ENCODE measurements at places on chromosomes 4 and X.

DNA sequence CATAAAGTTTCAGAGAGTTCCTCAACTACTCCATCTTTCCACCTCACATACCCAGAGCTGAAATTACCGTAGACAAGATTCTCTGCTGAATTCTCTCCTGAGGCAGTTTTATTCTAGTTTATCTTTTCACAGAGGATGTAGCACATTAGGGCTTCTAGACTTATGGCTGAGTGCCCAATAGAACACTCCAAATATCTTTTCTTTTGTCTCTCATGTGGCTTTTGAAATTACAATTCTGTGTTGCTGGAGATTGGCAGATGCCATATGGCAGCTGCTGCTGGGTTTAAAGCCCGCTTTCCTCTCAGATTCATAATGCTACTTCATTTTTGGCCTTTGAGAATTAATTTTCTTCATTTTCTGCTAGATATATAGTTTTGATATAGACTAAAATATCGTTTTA lies 107.6 kb upstream of the BANK1 start:
- DNase-seq, result no peak

DNA sequence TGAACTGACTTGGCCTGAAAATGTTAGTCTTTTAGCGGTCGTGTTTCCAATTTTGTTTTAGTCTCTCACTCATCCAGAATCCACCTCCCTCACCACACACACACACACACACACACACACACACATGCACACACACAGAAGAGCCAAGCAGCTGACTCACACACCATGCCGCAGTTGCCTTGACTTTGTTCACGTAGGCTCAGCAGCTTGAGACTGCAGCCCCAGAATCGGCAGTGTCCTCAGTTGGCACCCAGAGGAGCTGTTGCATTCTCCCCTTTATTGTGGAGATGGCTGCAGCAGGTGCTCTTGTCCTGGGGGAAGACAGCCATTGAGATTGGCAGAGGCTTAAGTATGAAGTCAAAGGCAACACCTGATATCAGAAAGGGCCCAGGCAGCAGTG lies 20.9 kb upstream of the XPNPEP2 start:
- DNase-seq, result no peak

DNA sequence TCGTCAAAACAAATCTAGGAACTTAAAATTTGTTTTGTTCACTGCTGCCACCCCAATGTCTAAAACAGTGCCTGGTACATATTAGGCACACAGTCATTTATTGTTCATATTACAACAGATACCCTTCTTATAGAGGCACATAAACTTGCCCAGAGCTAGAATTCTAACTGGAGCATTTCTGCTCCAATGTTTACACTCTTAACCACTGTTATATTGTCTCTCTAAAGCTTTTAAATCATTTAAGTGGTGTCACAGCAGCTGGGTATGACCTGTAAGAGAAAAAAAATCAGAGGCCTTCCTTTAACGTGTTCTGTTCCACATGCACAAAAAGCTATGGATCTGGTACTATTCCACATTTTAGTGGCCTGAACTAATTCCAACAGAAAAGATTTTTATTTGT lies 3.0 kb downstream of the UBE2D3 start:
- no peak for DNase-seq

- DNase-seq, result peak; percentile 1
Measured at GRCh38 chr4:168183717-168184571, 91.6 kb downstream of the ANXA10 start.

- DNase-seq, result peak; percentile 52
Measured at GRCh38 chr4:181528570-181529184, 714.5 kb upstream of the TENM3 start.

GRCh38 chr4:8267077-8267476 lies 2.5 kb upstream of the HTRA3 start:
- peak; percentile 7 for DNase-seq

DNA sequence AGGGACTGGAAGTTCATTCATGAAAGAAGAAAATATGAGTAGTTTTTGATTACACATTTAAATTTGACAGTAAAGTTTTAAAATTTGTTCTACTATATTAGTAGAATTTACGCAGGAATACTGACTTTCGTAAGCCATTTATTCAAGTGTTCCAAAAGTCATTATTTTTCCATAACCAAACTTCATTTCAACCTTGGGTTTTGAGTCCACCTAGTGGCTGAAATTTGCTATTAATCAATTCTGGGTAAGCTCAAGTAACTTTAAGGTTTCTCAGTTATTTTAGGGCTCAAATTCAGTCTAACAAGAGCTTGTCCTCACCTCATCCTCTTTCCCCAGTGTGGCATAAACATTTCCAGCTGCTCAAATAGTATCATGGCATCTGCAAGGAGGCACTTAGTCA lies 175.4 kb downstream of the SH3BGRL start:
- DNase-seq, result no peak

DNA sequence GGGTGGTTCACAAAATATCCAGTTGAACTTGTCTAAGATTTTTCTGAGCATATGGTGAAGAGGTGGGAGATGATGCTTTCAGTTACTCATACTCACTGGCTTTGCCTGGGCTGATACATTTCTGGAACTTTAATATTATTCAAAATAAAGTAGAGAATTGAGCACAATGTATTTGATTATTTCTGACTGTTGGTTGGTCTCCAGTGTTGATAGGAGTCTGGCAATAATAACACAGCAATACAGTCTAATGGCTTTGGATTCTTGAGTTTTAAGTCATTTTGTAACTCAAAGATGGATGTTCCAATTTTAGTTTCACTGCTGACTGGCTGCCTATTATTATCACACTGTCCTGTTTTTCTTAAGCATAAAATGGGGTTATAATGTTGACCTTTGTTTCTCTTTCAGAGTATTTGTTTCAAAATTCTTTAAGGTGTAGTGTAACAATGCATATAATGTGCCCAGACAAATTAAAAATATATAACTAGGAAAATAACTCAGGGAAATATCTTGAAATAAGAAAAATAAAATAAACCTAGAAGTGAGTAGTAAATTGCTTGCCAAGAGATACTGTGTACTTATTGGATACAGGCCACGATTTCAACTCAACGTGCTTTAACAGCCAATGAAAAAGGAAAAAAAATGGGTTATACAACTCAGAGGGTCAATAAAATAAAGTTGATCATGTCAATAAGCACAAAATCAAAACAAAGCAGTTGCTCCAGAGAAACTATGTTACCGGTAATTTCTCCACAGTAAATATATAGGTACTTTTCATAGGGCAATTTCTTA lies 99.0 kb downstream of the ARSJ start:
- DNase-seq, result no peak

GRCh38 chrX:357693-358471 lies 28.8 kb downstream of the PPP2R3B start:
- no peak for DNase-seq

DNA sequence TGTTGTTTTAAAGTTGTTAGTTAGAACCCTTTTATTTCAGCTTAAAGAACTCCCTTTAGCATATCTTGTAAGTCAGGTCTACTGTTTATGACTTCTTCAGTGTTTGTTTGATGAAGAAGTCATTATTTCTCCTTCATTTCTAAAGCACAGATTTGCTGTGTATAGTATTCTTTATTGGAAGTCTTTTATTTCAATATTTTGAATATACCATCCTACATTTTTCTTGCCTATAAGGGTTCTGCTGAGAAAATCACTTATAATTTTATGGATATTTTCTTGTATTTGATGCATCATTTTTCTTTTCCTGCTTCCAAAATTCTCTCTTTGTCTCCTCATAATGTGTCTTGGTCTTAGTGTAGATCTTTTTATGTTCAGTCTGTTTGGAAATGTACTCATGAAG lies 134.5 kb downstream of the CPXCR1 start:
- no peak for DNase-seq

GRCh38 chr4:2341911-2342652 lies 76.4 kb downstream of the ZFYVE28 start:
- no peak for DNase-seq

GRCh38 chr4:2290974-2291704 lies 29.2 kb upstream of the MXD4 start:
- DNase-seq, result no peak

DNA sequence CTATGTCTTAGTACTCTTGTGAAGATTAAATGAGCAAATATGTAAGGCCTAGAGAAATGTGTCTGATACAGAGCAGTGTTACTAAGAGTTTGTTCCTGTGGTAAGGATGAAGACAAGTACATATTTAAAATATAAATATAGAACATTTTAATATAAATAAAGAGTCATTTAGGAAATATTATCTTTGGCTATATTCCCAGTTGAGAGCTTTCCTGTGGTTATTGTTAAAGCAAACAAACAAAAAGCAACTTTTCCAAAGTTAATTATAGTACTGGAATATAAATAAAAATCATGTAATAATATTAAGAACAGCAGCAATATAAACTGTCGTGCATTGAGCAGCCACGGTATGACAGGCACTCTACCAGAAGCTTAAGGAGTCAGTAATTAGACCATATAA lies 472.5 kb downstream of the INPP4B start:
- no peak for DNase-seq

- no peak for DNase-seq
Measured at GRCh38 chr4:23814996-23815660, 74.7 kb downstream of the PPARGC1A start.

DNA sequence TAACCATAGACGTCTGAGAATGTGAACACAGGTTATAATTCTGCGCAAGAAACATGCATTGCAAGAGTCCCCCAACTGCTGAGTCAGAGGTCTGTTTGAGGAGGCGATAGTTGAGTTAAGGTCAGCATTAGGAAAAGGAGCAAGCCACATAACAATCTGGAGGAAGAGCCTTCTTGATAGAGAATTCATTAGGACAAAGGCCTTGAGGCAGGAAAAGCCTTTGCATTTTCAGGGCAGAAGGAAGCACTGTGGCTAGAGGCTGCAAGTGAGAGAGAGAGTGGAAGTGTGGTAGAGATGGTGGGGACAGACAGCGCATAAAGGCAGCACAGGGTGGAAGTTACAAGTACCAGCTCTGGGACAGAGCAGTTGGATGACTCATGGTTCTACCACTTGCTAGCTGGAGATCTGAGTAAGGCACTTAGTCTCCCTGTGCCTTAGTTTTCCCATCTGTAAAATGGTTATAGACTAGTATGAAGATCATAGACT lies 125.8 kb upstream of the LNX1 start:
- DNase-seq, result no peak

DNA sequence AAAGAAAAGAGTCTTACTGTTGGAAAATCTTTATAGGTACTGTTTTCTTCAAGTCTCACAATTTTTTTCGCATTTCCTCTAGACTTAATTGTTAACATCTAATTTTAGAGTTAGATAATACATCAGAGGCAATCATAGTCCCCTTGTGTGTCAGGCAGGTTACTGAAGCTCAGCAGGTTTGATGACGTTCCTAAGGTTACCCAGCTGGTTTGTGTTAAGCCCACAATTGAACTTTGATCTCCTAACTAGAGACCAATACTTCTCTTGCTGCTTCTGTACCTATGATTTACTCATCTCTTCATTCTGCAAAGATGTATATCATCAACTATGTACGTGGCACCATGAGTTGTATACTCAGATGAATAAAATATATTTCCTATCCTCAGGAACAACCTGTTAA lies 131.6 kb upstream of the STIM2 start:
- no peak for DNase-seq

DNA sequence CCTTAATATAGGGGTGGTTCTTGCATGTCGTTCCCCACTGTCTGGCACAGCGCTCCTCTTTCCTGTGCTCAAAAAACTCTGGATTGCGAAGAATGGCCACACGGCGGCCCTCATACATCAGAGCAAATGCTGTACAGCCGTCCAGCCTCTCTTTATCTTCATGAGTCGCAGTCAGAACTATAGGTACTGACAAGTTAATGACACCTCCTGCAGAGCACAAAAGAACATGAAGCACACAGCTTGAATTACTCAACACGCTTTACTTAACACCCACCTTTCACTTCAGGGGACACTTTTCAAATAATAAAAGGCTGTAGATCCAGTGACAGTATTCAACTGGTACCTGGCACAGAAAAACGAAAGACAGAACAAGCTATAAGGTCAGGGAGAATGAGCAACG lies 65.3 kb downstream of the PAPSS1 start:
- DNase-seq, result no peak

DNA sequence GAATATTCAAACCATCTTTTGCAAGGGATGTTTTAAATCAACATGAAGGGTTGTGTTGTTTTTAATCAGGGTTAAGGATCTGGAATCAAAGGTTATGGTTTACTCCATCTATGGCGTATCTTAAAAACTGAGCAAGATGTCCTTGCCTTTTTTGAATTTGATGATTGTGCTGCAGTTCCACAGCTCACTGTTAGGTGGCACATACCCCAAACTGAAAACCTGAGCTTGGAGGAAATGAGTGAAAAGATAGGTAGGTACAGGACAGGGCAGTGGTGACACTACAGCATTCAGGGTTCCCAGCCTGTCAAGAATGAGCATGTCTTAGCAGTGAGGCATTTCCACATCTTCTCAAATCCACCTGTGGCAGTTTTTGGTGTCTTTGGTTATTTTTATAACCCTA lies 13.1 kb upstream of the EOLA1 start:
- no peak for DNase-seq

- no peak for DNase-seq
Measured at GRCh38 chrX:11992271-11992670, 146.0 kb upstream of the FRMPD4 start.

DNA sequence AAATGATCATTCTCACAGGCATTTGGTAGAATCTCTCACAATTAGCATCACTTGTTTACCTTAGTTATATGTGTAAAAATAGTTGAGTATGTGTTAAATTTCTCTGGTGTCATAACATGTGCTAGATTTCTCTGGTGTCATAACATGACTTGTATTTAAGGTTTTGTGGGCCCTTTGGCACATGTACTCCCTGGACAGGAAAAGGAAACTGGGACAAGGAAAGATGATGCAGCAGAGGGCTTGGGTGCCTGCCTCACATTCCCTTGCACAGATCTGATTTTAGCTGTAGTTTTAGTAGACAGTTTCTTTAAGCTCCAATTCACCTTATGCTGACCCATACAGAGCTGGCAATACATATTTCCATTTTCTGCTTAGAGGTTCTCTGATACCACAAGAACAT lies 726.0 kb downstream of the C4orf33 start:
- no peak for DNase-seq

GRCh38 chrX:39158801-39159657 lies 357.8 kb downstream of the MID1IP1 start:
- peak; percentile 69 for DNase-seq

GRCh38 chr4:337932-338758 lies 531 bp downstream of the ZNF141 start:
- DNase-seq, result no peak

Measured in NCI-H2107 (cell line).